ENCODE measurements at places on chromosomes 2 and 18. TPM values are rescaled to one million over a fixed set of nuclear protein-coding genes. Genes with fewer than 3 reads are reported as not detected.
A peak's percentile ranks its signal among the peaks of the same experiment; 100 is the strongest.

DNA sequence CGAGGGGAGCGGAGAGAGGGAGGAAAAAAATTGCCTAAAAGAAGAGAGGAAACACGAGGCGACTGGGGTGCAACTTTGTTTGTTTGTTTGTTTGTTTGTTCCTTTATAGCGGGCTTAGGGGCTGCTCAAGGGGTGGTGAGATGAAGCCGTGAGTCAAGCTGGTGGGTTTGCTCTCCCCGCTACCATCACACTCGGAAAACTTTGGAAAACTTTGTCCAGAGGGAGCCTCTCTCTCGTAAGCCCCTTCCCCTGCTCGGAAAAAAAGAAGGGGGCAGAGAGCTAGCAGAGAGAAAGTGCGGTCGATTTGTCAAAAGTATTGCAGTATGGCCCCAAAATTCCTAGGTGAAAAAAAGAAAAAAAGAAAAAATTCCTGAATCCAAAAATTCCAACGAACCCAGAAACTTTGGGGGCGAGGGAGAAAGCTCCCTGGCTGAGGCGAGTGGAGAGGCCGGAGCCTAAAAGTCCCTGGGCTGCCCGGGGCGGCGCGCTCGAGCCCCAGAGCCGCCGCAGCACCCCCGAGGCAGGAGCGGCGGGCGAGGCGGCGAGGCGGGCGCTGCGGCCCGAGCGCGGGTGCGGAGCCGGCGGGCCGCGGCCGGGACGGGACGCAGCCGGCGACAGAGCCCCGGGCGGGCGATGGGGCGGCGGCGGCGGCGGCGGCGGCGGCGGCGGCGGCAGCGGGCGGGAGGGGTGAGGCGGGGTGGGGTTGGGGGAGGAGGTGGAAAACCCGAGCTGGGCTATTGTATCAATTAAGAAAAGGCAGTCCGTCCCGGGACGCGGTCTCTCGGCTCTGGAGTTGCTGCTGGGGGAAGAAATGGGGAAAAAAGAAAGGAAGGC, 558 bp upstream of the CYP26B1 start:
- DNase-seq, result no peak

DNA sequence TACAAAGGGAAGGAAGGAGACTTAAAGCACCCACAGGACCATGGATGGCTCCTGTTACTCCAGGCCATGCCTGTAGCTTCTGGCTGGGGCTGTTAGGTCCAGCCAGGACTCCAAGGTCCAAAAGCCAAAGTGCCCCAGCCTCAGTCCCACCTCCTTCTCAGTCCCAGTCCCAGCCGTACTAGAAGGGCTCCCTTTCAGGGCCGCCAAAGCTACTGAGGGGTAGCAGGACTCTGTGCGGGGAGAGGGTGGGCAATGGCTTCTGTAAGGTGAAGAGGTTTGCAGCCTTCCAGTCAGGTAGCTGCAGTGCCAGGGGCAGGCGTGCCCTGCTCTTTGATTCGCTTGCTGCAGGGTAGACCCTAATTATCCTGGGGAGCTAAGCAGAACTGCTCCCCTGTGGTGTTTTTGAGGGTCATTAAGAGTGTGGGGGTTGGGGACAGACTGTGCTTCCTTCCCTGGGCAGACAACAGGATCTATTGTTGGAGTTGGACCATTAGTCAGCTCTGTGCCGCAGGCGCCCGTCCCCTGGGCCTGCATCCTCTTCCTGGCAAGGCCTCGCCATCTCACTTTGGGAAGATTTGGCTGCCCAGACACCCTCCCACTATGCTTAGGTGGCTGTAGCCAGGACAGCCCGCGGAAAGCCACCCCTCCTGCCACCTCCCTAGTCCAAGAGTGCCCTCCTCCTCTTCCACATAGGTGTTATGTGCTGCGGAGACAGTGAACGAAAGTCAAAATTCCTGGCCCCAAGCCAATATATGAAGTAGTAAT, 118.8 kb downstream of the ZBTB7C start:
- DNase-seq, result peak; percentile 35

DNA sequence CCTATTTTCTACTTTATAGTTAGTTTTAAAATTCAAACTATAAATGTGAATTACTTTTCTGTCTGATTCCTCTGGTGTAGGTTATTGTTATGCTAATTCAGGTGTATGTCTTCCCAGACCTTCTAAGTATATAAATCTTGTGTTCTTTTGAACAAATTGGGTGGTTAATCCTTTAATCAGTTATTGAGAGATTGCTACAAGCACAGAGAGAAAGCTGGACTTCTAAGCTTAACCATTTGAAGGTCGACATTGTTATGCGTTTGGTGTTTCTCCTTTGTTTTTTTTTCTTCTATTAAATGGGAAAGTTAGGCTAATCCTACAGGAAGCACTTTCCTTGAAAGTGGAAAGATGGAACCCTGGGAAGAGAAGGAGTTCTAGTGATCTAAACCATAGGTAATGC, 592.6 kb downstream of the SLC4A3 start:
- no peak for DNase-seq

- no peak for DNase-seq
These were observed 96.3 kb upstream of the TANK start for GRCh38 chr2:161063946-161064306.

GRCh38 chr2:186348200-186348599, 137.9 kb upstream of the ZC3H15 start:
- no peak for DNase-seq

- DNase-seq, result no peak
These were observed 152.9 kb downstream of the LPIN1 start for GRCh38 chr2:11899264-11899818.

DNA sequence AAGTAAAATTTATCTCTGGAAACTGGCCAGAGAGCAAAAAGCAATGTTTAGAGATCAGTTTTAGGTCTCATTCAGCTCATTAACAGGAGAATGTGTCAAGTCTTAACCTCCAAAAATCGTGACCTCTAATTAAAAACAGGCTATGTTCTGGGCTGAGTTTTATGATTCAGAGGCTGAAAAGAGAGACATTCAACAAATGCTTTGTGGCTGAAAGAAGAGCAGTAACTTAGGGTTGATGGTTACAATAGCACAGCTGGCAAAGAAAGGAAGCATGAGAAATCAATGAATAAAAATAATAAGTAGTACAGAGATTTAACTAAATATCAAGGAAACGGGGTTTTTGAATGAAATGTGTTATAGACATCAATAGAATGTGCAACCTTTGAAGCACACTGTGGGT, 13.1 kb downstream of the TGIF1 start:
- no peak for DNase-seq

GRCh38 chr2:173568054-173568453, 213.4 kb downstream of the CDCA7 start:
- peak; percentile 80 for DNase-seq

DNA sequence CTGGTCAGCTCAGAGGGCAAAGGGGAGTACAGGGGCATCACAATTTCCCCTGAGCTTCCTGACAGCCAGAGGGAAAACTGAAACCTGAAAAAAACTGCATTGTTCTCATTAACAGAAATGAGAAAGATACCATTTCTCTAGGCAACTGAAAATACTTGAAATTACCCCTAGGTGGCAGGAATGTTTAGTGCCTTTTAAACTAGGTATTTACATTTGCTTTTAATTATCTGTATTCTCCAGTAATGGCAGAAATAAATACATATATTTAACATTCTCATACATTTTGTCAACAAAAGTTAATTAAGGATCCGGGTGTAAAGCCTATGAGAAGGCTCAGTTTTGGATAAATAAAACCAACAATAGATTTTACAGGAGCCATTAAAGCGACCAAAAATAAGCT, 34.5 kb downstream of the RPL31 start:
- DNase-seq, result peak; percentile 54

- no peak for DNase-seq
These were observed 62.1 kb downstream of the COBLL1 start for GRCh38 chr2:164779383-164780057.

DNA sequence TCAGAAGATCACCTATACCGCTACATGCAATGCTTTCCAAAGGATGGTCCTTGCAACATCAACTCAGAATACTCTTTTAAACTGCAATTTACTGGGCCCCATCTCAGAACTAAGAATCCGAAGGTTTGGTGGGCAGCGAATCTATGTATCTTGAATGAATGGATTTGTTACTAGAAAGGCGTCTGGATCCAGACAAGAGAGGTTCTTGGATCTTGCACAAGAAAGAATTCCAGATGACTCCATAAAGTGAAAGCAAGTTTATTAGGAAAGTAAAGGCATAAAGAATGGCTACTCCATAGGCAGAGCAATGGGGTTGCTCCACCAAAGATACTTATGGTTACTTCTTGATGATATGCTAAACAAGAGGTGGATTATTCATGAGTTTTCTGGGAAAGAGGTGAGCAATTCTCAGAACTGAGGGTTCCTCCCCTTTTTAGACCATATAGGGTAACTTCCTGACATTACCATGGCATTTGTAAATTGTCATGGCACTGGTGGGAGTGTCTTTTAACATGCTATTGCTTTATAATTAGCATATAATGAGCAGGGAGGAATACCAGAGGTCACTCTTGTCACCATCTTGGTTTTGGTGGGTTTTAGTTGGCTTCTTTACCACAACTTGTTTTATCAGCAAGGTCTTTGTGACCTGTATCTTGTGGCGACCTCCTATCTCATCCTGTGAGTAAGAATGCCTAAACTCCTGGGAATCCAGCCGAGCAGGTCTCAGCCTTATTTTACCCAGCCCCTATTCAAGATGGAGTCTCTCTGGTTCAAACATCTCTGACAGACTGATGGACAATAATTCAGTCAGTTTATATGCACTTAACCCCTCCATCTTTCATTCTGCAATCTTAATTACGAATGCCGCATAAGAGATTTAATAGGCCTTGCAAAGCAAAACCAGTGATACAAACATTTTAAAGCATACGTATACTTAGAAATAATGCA, 7.5 kb upstream of the RMDN2 start:
- no peak for DNase-seq

GRCh38 chr2:41409328-41409727, 638.5 kb upstream of the PKDCC start:
- DNase-seq, result peak; percentile 22

GRCh38 chr2:190909680-190910079, 29.1 kb downstream of the GLS start:
- no peak for DNase-seq

GRCh38 chr2:225930687-225931086, 531.2 kb downstream of the NYAP2 start:
- no peak for DNase-seq

GRCh38 chr18:44520981-44521667, 159.6 kb upstream of the SETBP1 start:
- DNase-seq, result no peak

- no peak for DNase-seq
These were observed 749.6 kb upstream of the VRK2 start for GRCh38 chr2:57296795-57297517.

DNA sequence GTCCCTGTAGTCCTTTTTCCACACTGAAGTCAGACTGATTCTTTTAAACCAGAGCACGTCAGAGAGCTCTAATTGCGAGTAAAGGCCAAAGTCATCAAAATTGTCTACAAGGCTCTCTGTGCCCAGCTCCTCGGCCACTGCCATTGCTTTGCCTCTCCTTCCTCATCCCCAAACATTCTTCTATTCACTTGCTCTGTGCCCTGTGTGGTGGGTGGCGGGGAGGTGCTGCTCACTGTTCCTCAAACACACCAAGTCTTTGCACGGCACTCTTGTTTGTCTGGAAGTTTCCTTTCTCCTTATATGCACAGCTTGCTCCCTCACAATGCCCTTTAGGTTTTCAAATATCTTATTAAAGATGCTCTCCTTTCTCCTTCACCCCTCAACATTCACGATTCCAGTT, 100.1 kb upstream of the FSHR start:
- no peak for DNase-seq

DNA sequence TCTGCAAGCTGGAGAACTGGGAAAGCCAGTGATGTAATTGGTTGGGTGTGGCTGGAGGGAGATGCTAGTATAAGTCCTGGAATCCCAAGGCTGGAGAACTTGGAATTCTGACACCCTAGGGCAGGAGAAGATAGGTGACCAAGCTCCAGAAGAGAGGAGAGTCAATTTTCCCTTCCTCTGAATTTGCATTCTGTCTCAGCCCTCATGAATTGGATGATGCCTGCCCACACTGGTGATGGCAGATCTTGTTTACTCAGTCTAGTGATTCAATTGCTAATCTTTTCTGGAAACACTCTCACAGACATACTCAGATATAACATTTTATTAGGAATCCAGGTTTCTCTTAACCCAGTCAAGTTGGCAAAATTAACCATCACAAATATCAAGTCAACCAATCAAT, 287.2 kb downstream of the RDH14 start:
- DNase-seq, result no peak

DNA sequence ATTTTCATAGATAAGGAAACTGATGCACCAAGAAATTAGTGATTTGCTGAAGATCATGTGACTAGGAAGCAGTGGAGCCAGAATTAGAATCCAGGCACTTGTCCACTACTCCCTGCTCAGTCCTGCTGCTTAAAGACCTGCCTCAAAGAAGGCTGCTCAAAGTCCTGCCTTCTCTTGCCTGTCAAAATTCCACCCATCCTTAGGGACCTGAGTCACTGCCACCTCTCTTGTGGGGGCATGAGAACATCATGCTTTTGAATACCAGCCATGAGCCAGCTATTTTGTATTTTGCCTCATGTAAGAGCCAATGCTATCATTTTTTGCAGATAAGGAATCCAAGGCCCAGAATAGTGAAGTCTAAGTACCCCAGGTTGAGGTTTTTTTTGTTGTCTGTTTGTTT, 47.1 kb downstream of the DDX1 start:
- no peak for DNase-seq

DNA sequence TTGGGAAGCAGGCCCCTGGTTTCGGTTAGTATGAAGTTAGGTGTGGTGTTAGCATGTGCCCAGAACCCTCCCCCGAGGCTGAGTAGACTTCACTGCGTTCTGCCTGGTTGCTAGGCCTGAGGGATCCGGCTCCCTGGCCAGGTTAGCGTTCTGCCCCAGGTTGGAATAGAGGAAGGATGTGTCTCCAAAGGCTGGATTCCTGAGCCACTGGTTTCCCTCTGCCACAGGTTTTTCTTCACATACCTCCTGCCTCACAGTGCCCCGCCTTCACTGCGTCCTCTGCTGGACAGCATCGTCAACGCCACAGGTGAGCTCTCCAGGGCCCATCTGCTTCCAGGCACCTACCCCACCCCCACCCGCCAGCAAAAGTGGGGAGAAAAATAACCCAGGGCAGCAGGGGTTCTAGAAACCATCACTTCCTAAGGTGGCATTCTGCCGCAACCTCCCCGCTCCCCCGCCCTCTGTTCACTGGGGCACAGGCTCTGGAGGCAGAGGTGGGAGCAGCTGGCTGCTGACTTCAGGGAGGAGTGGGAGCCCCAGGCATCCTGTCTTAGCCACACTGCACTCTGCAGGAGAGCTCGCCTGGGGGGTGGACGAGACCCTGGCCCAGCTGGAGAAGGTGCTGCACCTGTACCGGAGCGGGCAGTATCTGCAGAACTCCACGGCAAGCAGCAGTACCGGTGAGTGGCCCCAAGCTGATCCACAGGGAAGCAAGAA, 7.1 kb downstream of the PKDCC start:
- DNase-seq, result no peak

RAB1A gene
- 229 TPM for total RNA-seq

GAREM2 gene
- total RNA-seq, result 4.0 TPM

UPP2 gene
- not detected for total RNA-seq

KCNJ13 gene
- total RNA-seq, result 2.3 TPM

ALPI gene
- not detected for total RNA-seq

FAM124B gene
- total RNA-seq, result not detected

OST4 gene
- 444 TPM for total RNA-seq

ABCB11 gene
- total RNA-seq, result 0.03 TPM

ADD2 gene
- 5.2 TPM for total RNA-seq

TTC32 gene
- total RNA-seq, result 12.2 TPM

SCG2 gene
- total RNA-seq, result 5.9 TPM

MYO5B gene
- total RNA-seq, result 0.48 TPM

Data from SK-MEL-5 (cell line).